Stimulated activated CD4-positive, alpha-beta T cell treated with anti-CD3 and anti-CD28 coated beads, Interleukin-4, amount 100 ng/mL, for 4 hours (primary cell): ENCODE measurements at places on chromosomes 7 and 10.

GRCh38 chr7:70114806-70115205 lies 516.5 kb downstream of the AUTS2 start:
- no peak for DNase-seq

- DNase-seq: no peak
Measured at GRCh38 chr7:11750191-11750590, 81.8 kb downstream of the THSD7A start.

DNA sequence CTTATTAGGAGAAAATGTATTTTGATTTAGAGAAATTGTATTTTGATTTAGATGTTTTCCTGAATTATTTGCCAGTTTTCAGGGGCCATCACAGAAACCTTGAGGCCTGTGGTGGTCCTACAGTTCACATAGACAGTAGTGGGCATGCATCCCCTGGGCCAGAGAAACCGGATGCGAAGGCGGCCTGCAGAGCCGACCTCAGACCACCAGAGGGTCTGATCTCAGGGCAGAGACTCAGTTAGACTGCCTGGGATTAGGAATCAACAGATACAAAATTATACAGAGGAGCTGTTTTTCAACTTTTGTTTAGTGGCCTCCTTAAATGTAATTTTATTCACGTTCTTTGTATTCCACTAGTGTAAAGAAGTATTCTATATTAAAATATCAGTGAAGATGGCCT lies 158.4 kb downstream of the PAXIP1 start:
- DNase-seq: no peak

- DNase-seq: no peak
Measured at GRCh38 chr10:93369588-93370164, 112.5 kb downstream of the MYOF start.

GRCh38 chr7:36898186-36898585 lies 173.9 kb upstream of the AOAH start:
- DNase-seq: no peak

GRCh38 chr10:8058274-8059111 lies 4.0 kb downstream of the GATA3 start:
- DNase-seq: no peak

GRCh38 chr7:77540402-77540822 lies 3.3 kb downstream of the PTPN12 start:
- no peak for DNase-seq

- no peak for DNase-seq
Measured at GRCh38 chr10:88705958-88706357, at the start of gene LIPK. Gene LIPK (plus strand): TSS chr10:88706249. CDS start chr10:88724544, 18,295 bp downstream.

DNA sequence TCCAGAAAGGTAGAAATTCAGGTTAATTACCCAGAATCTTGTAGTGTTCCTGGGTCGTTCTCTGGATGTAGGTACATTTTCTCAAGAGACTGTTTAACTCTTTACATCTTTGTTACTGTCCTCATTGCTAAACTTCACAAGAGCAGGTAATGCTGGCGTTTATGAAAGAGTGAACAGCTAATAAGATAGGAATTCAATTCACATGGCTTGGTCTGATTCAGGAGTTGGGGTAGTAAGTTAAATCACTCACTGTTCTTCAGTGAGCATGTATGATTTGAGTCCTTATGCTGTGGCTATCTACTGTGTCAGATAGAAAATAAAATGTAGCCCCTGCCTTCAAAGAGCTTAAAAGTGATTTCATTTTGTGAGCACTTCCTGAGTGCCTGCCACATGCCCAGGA lies 480.0 kb downstream of the LRMDA start:
- no peak for DNase-seq

GRCh38 chr10:129471447-129472175 lies 4.6 kb downstream of the MGMT start:
- no peak for DNase-seq

DNA sequence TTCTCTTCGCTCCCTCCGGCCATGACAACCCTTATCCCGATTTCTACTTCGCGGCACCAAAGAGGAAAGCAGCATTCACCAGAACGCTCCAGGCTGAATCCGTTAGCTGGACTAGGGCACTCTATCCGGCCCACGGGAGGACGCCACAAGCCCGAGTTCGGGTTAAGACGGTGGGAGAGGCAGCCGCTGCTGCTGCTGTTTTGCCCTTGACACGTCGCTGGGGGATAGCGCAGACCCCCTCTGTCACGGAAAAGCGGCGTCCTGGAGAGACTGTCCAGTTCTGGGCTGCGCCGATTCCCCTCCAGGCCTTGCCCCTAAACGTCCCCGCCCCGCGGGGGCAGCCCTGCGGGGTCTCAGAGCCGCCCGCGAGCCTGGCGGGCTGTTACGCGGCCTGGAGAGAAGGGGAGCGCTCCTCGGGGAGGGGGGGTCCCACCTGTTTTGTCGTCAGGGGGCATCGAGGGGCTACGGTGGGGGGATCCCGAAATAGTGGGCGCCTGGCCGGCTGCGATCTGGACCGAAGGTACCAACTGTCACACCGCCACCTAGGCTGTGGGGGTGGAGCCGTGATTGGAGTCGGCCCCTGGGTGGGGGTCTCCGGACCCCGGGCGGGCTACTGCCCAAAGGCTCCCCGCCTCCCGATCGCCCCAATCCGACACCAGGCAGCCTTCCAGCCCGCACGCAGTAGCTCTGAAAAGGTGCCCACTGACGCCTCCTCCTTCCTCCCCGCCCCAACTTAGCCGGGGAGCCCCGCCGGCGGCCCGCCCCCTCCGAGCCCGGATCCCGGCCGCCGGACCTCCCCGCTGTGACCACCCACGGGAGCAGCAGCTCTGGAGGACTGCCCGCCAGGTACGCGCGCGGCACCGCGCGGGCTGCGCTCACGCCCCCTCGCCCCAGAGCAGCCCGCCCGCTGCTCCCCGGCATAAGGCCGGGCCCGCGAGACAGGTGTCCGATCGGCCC lies 772 bp downstream of the SGMS1 start:
- DNase-seq: peak; percentile 39
